ENCODE measurements at places on chromosomes 2 and 18.

DNA sequence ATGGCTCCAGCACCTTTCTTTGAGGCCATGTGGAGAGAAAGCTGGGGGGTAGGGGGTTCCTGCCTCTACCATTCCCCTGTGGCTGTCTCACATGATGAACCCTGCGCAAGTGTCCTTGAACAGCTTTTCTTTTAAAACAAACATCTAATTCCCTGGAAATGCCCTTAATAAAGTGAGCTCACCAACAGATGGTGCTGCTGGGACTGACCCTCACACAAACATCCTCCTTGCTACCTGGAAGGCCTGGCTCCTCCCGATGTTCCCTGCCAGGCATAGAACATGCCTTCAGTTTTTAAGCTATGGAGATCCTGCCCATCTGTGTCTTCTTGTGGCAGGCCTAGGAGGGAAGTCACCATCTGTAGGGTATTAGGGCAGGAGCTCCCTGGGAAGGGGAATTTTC lies 60.7 kb upstream of the GATA6 start:
- no peak for DNase-seq

- no peak for DNase-seq
These were observed 287.1 kb upstream of the ATP5MC3 start for GRCh38 chr2:175468431-175469098.

DNA sequence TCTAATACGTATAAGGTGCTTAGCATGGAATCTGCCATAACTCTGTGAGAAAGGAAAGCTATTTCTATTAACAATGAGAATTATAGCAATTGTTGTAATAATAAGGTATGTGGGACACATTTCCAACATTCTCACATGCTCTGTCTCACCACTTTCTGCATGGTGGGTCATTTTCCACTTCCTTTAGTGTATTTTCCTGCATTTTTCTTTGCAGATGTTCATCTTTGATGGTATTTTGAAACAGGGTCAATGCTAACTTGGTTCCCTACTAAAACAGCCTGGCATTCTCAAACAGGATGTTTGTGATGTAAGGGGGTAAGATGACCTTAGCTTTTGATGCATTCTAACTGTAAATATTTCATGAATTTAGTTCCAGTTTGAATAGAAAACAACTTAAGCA lies 54.7 kb downstream of the MYO1B start:
- no peak for DNase-seq

DNA sequence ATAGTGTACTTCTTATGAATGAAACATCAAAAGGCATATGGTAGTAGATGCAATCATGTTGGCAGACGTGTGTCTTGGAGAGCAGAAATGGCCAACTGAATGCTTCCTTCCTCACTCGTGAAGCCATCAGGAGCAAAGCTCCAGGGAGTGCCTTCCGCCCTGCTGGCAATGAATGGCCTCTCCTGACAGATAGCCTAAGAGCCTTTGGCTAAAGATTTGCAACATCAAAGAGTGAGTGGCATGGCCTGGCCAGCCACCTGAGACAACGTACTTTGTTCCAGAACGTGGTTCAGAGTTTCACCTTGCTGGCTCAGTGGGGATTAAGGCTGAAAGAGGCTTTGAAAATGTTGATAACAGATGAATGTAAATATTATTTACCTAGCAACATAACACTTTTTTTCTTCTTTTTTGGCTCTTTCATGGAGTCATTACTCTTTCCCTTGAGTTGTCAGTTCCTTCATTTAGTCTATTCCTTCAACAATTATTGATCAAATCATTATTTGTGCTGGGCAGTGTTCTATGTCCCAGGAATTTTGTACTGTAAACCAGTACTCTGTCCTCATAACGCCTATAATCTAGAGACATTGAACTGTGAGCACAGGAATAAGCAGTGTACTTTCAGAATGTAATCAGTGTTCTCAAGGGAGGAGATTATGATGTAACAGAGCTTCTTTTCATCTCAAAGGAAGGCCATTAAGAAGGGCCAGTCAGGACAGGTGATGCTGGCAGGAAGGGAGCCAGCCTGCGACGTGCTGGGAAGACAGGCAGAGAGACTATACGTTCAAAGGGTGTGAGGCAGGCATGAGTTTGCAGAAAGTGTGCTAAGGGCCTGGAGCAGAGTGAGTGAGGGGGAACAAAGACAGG lies 59.4 kb upstream of the SH3RF3 start:
- no peak for DNase-seq

DNA sequence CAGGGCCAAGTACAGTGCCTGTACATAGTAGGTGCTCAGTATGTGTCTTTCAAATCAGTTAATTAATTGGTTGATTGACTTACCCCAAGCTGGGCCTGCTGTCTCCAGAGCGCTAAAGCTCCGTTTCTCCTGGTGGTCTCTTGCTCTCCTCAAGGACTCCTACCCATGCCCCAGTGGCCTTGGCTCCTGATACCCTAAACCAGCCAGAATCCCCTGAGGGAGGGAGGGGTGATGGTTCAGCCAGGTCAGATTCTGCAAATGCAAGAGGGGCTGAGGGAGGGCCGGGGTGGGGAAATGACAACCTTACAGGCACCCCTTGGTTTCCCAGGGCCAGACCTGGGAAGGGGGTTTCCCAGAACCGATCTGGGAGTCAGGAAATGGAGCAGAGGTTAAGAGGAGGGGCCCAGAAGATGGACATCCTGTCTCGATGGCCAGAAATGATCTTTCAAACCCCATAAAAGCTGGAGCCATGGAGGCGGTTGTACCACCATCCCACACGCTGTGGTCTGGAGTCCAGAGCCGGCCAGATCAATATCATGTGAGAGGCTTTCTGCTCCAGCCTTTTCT lies 209.1 kb downstream of the TNS1 start:
- DNase-seq: no peak

DNA sequence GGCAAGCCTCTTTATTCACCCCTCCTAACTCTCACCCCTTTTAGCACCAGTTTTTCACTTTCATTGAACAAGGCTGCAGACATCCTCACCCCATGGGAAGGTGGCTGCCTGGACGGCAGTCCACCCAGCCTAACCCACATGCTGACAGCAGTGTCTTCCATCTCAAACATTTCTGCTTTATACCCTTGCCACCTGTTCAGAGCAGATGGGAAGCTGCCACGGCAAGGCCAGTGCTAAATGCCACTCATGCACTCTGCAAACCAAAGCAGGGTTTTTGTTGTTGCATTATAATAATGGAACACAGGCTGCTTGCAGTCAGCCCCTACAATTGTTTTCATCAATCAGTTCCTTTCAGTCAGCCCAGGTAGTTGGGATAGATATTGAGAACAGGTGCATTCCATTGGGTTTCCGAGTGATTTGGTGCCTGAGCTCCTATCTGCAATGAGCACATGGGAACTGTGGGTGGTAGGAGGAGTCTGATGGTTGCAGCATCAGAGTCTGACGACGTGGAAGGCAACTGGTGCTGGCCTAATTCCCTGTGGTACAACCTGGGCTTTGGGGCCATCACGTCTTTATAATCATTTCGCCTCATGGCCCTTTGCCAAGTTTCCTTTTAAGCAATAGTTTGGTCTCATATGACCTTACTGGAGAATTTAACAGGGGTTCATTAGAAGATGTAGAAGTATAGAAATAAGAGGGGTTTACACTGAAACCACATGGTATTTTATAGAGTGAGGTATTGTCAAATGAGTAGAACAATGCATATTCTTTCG lies 252.5 kb upstream of the SP5 start:
- no peak for DNase-seq

All from EL (cell line).